NCI-H524 (cell line): ENCODE measurements at places on chromosomes 2 and 18.

- DNase-seq, result no peak
These were observed 37.3 kb downstream of the OXER1 start for GRCh38 chr2:42726680-42727079.

GRCh38 chr18:22723221-22723620, 209.9 kb upstream of the RBBP8 start:
- no peak for DNase-seq

DNA sequence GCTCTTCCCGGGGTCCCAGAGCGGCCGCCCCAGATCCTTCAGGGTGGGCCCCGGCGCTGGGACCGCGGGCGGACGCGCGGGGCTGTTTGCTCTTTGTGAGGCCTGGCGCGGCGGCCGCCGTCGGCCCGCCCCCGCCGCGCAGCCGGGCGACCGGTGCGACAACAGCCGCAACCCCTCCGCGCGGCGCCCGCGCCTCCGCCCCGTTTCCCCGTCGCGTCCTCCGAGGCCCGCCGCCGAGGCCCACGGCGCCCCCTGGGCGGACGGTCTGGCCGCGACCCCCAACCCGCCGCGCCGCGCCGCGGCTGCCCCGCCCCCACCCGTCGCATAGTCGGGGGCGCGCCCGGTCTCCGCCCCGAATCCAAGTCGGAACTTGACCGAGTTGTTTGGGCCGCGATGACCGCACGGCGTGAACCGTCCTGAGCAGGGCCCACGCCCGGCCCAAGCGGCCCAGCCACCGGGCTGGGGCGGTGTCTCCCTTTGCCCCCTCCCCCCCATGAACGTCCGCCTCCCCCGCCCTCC, 448 bp downstream of the YPEL5 start:
- peak; percentile 56 for DNase-seq

GRCh38 chr2:60512062-60512622, 41.3 kb downstream of the BCL11A start:
- DNase-seq, result no peak

GRCh38 chr2:203690117-203690431, 16.4 kb upstream of the CD28 start:
- no peak for DNase-seq

DNA sequence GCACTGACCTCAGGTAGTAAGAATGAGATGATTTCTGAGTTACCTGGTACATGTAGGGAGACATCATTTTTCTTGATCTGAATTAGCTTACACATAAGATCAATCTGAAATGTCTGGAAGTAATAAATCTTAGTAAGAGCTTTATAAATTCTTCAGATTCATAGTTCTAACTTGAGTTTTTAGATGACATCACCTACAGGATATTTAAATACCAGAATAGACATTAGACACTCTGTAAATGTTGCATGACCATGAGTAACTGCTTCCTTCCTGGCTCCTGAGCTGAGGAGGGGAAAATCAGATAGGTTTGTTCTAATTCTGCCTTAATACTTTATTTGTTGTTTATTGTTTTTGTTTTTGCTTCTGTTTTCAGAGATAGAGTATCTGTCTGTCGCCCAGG, 181.8 kb downstream of the PHLPP1 start:
- DNase-seq, result no peak

DNA sequence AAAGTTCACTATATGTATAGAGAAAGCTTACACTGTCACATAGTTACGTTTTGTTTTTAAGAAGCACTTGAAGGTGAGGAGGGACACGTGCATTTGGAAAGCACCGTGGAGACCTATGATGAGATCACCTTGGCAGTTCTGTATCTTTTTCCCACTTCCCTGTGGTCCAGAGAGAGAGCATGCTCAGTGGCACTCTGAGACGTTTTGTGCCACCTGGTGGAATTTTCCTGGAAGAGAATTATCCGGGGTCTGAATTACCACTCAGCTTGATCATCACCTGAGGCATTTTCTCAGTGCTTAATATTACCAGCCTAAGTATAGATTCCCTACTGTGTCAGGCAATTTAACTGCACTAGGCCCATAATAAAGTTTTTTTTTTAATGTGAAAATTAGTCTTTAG, 469.4 kb upstream of the SMIM21 start:
- DNase-seq, result peak; percentile 65

- peak; percentile 24 for DNase-seq
These were observed 89.9 kb downstream of the GLI2 start for GRCh38 chr2:120825370-120826259.

DNA sequence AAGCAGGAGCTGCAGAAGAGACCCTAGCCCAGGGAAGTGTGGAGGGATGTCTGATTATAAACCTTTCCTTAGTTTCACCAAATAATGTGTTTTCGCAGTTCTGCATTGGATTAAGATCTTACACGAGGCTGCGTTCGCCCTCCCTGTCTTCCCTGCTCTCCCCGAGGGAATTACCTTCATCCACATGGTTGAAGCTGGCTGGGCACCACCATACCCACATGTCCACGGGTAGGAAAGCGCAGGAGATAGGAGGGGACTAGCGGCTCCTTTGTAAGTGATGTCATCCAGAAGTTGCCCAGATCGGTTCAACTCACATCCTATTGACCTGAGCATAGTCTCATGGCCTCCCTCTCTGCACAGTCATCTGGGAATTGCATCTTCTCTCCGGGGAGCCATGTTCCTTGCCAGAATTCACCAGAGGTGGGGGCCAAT, 1.1 kb downstream of the TTL start:
- peak; percentile 48 for DNase-seq

- peak; percentile 5 for DNase-seq
These were observed 86.0 kb downstream of the OSBPL6 start for GRCh38 chr2:178280244-178280852.

DNA sequence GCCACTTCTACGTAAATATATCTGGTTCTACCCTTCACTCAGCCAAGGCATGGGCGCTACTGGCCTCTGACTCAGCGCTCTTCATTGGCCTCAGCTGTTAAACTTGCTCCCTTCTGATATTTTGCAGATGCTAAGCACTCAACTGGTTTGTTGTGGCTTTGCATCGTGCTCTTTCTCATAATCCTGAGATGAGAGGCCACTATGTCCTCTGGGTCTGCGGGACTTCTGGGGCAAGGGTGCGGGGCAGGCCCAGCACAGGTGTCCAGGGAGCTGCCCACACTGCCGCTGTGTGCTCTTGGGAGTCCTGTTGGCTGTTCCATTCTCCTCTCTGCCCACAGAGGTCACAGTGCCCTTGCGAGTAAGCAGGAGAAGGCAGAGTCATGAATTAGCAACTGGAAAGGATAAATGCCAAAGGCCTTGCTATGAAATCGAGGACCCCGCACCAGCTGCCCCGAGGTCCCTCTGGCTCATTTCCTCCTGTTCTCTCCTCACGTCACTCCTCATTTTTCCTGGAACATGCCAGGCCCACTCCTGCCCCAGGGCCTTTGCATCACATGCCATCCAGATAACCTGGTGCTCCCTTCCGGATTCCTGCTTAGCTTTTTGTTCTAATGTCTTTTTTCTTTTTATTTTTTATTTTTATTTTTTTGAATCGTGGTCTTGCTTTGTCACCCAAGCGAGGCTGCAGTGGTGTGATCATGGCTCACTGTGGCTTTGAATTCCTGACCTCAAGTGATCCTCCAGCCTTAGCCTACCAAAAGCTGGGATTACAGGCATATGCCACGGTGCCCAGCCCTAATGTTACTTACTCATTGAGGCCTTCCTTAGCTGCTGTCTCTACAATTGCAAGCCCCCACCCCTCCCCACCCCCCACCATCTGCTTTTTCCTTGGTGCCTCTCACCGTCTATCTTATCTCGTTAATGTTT, 34.9 kb upstream of the MAT2A start:
- peak; percentile 85 for DNase-seq

- no peak for DNase-seq
These were observed 272.9 kb downstream of the SLC8A1 start for GRCh38 chr2:40178971-40179370.
